Activated CD4-positive, CD25-positive, alpha-beta regulatory T cell (primary cell): ENCODE measurements at places on chromosomes 12 and 14.

DNA sequence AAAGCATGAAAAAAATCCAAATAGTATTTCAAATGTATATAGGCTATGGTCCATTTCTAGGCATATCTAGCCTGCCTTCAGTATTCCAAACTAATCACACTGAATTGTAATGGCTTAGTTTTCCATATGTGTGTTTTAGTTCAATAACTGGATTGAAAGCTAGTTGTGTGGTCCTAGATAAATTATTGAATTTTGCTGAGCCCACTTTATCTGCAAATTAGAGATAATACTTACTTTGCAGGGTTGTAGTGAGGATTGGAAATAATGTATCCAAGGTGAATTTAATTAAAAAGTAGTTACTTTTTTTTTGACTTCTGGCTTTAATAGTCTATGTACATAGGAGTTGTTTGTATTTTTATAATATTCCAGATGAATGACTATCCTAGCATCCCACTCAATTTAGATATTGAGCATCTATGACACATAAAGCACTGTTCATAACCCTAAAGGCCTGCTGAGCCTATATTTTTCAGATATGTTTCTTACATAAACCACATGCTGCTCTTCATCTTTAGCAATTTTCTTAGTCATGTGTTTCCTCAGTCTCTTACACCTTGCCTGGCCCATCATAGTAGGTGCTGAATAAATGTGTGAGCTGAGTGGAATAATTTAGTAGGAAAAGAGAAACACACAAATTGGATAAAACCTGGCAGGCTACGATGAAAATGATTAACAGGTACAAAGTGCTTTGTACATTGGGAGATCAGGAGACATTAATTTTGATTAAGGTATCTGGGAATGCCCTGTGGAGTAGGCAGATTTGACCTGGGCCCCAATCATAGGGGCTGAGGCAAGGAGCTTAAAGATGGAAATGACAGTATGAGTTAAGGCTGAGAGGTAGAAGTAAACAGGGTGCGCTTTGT lies 1.1 kb upstream of the ATP23 start:
- no peak for DNase-seq

DNA sequence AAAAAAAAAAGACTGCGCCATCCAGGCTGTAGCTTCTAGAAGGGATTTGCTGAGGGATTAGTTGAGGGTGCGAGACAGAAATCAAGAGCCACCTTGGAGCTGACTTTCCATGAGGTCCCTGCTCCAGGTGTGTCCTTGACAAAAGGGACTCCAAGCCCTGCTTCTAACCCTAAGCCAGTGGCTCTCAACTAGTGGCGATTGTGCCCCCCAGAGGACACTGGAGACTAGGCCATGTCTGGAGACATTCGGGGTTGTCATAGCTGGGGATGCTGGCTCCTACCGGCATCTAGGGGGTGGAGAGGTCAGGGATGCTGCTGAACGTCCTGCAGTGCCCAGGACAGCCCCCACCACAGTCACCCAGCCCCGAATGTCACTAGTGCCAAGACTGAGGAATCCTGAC lies 40.6 kb downstream of the SPRING1 start:
- no peak for DNase-seq

- DNase-seq, result no peak
These were observed 26.3 kb upstream of the NR1H4 start for GRCh38 chr12:100447381-100447780.

DNA sequence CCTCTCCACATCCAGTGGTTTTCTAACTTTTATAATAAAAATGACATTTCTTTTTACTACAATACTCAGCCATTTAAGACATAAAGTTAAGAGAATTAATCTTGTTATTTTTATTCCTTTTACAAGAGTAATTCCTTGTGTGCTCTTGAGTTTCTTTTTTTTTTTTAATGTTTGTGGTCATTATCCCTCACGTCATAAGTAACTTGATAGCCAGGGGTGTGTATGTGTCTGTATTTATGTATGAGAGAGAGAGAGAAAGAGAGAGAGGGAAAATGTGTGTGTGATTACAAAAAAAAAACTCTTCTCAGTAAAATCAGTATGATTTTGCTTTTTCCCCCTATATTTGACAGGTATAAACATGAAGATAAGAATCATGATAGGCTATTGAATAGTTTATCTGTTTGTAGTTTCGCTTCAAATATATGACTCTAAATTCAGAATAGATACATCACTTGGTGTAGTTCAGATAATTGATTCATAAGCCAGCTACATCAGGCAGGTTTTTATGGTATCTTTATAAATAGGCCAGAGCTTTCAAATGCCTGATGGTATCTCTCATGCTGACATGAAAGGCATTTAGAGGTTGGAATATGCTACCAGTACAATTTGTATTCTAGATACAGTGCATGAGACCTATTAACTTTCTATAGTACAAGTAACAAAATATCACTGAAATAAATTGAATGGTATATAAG lies 34.9 kb downstream of the RERGL start:
- DNase-seq, result no peak

DNA sequence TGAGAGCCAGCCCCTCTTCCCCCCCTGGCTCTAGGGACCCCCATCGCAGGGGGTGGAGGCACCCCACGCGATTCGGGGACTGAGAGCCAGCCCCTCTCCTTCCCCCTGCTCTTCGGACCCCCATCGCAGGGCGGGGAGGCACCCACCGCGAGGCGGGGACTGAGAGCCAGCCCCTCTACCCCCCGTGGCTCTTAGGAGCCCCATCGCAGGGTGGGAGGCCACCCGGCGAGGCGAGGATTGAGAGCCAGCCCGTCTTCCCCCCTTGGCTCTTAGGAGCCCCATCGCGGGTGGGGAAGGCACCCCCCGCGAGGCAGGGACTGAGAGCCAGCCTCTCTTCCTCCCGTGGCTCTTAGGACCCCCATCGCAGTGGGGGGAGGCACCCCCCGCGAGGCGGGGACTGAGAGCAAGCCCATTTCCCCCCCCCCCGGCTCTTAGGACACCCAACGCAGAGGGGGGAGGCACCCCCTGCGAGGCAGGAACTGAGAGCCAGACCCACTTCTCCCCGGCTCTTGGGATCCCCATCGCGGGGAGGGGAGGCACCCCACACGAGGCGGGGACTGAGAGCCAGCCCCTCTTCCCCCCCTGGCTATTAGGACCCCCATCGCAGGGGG lies 45.6 kb downstream of the DDX11 start:
- no peak for DNase-seq

GRCh38 chr14:70317969-70318634 lies 41.4 kb downstream of the COX16 start:
- no peak for DNase-seq

GRCh38 chr14:68841016-68841809 lies 48.3 kb upstream of the ZFP36L1 start:
- no peak for DNase-seq

DNA sequence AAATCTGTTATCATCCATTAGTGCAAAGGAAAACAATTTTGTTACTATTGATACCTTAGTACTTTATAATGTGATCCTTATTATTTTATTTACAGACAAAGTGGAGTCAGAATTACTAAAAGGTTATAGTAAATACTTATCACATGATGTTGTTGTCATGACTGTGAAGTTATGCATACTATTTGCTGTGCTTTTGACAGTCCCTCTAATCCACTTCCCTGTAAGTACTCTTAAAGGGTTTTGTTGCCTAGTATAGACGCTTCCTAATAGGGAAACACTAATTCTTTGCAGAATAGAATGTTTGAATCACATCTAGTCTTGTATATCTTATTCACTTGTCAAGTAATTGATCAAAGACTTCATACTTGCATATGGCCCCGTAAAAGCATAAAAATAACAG lies 69.4 kb downstream of the SLC38A6 start:
- no peak for DNase-seq

GRCh38 chr14:92549105-92549858 lies 35.7 kb downstream of the RIN3 start:
- no peak for DNase-seq

DNA sequence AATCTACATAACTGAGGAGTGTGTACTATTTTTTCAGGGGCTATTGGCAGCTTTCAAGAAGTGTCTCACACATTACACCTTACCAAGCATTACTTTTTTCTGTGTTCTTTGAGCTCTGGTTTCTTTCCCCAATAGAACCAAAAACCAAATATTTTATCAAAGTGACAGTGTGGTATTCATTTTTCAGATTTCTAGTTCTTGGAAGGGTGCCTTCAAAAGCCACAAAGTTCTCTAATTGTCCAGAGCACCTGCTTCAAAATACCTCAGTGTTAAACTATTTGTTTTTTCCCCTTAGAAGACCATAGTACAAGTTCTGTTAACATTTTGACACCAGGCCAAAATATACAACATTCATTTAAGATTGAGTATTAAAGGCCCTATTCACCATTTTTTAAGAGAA lies 515.7 kb downstream of the ETNK1 start:
- no peak for DNase-seq

GRCh38 chr12:40768125-40768864 lies 76.1 kb downstream of the CNTN1 start:
- DNase-seq, result no peak

- DNase-seq, result no peak
These were observed 890 bp downstream of the TEP1 start for GRCh38 chr14:20412411-20412810.

DNA sequence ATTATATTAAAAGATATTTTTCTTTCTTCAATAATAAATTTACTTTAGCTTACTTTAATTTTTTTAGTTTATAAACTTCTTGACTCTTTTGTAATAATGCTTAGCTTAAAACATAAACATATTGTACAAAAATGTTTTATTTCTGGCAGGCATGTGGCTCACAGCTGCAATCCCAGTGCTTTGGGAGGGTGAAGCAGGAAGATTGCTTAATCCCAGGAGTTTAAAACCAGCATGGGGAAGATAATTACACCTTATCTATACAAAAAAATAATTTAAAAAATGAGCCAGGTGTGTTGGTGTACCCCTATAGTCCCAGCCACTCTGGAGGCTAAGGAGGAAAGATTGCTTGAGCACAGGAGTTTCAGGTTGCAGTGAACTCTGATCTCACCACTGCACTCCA lies 120.7 kb downstream of the GPHN start:
- DNase-seq, result no peak

- peak; percentile 55 for DNase-seq
These were observed 75.4 kb downstream of the SNAPC1 start for GRCh38 chr14:61837336-61838229.

DNA sequence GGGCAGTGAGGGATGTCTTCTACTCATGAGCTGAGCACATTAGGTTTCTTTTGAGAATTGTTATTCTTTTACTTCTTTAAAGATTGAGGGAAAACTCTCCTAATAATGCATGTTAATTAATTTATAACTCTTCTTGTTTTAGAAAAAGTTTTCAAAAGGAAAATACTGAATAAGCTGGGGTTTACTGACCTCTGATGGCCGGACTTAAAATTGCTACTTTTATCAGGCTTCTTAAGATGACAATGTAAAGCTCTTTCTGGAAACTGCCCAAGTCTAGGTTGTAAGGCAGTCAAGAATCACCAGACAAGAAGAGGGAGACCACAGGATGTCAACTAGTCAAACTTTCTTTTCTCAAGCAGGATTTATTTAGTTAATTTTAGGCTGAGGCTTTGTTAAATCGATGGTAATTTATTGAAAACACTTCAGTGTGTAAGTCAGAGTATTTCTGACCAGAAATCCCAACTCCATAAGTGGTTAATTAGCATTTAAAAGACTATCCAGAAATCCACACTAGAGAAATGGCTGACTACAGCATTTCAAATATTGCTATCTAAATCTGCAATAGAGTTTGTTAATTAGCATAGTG lies 82.1 kb downstream of the AVPR1A start:
- DNase-seq, result no peak

- no peak for DNase-seq
These were observed 11.1 kb upstream of the KRT7 start for GRCh38 chr12:52221912-52222457.

DNA sequence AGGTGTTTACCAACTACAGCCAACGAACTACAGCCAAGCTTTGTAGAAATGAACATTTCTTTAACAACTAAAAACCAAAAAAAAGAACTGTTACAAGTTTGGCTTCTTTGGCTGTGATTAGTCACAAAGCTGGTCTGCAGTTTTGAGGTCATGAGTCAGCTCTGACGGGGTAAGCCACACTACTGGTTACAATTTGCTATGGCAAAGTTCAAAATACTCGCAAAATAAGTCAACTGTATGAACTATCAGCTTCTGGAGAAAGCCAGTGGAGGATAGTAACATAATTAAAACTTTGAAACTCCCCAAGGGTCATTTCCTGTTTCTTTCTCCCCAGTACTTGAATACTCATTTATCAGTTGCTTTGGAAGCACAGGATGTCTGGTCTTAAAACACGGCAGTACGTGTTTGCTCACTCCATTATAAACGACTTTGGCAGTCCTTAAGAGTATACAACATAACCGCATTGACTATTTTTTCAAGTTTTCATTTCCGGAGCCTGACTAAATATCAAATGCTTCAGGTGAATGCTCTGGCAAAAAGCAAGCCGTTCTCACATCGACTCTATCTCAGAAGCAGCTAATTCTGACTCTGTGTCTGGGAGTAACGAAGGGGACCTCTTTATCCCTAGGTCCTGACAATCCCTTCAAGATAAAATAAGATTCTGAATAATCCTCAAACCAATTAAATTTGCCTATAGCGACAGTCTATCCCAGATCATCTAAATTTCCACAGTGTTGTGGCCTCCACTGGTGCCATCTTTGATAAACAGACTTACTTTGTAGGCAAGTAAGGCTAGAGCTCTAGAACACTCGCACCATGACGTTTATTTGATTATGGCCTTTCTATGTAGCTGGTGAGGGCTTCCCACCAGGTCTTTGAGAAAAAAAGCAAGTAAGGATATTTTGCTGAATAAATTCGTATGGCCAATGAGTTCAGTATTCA lies 10.6 kb downstream of the PHLDA1 start:
- peak; percentile 10 for DNase-seq

- DNase-seq, result no peak
These were observed 21.2 kb downstream of the RTL1 start for GRCh38 chr14:100882026-100882967.

GRCh38 chr12:43501703-43502102 lies 50.3 kb downstream of the ADAMTS20 start:
- no peak for DNase-seq

- no peak for DNase-seq
These were observed 25.3 kb downstream of the PAPLN start for GRCh38 chr14:73262427-73263183.

- DNase-seq, result no peak
These were observed 21.4 kb downstream of the CCDC177 start for GRCh38 chr14:69553252-69553651.

- DNase-seq, result no peak
These were observed 12.9 kb downstream of the COPS7A start for GRCh38 chr12:6736754-6737153.

DNA sequence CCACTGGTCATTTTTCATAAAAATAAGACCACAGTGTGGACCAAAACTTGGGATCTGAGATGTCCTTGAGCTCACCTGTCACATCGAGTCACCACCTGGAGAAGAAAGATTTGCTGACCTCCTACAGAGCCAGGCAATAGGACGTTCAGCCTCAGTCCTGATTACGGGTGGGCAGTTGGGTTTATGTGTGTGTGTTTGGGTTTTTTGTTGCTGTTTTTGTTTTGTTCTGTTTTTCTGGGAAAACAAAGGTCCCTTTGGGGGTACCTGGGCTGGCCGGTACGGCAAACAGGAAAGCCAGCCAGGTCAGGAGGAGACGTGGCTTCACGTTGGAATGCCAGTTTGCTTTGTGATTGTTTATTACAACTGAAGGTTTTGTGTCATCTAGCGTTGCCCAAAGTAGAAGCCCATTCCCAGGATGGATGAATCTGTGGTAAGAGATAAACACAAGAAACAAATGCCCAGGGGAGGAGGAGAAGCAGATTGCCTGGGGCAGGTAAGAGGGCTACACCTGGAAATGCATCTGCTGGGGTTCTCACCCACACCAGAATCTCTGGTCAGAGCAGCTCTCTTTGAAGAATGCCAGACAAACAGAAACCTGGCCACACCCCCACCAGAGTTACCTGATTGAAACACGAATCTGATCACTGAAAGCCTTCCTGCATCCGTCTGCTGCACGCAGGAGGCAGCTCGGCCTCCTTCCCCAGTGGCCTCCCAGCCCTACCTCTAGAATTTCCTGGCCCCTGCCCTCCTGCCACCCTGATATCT lies 100.1 kb upstream of the DIO3 start:
- DNase-seq, result no peak
